Right atrium auricular region (tissue), 2 donors: ENCODE measurements at places on chromosomes 7 and 10. TPM values are rescaled to one million over a fixed set of nuclear protein-coding genes. Genes with fewer than 3 reads are reported as not detected.

Gene NEURL1
- total RNA-seq = 0.12 TPM

Gene AMZ1
- not detected for total RNA-seq

Gene GHRHR
- total RNA-seq = not detected

Gene CFAP46
- total RNA-seq = 1.5 TPM

Gene CPVL
- 2.7 TPM for total RNA-seq

Gene CFTR
- total RNA-seq = 1.3 TPM

Gene ARHGEF5
- 4.7 TPM for total RNA-seq

Gene STEAP1
- 1.8 TPM for total RNA-seq

Gene ASB10
- total RNA-seq = 4.0 TPM

Gene TMEM213
- total RNA-seq = not detected

Gene TMEM176A
- total RNA-seq = 56.3 TPM

Gene ZNF33A
- total RNA-seq = 19.6 TPM

Gene CFAP58
- total RNA-seq = 4.8 TPM

Gene GALNT11
- 25.1 TPM for total RNA-seq

Gene INSYN2A
- 0.11 TPM for total RNA-seq

Gene AVL9
- 10.1 TPM for total RNA-seq

Gene AKR1D1
- total RNA-seq = not detected

Gene RTKN2
- total RNA-seq = 0.15 TPM

Gene GPR158
- not detected for total RNA-seq

Gene ETV1
- 27.7 TPM for total RNA-seq

Gene ELN
- total RNA-seq = 138 TPM

Gene CYP26C1
- not detected for total RNA-seq

Gene MMD2
- 0.19 TPM for total RNA-seq

Gene PLXNA4
- 18.0 TPM for total RNA-seq

Gene CCL24
- not detected for total RNA-seq

Gene BET1
- total RNA-seq = 10.0 TPM

Gene FANK1
- total RNA-seq = 0.67 TPM

Gene GFRA1
- 9.1 TPM for total RNA-seq

Gene UCMA
- total RNA-seq = not detected

Gene TAS2R4
- not detected for total RNA-seq

Gene ZNF727
- 0.63 TPM for total RNA-seq

Gene SVOPL
- not detected for total RNA-seq

Gene UTF1
- total RNA-seq = not detected
